Activated T-helper 2 cell treated with anti-CD3 and anti-CD28 coated beads, Interferon-gamma antibody, Interleukin-2, Interleukin-4, amounts not matched to agents 10 μg/mL and 5 μg/mL and 100 μg/mL, durations not matched to agents 14 hours and 24 hours and 36 hours (primary cell): ENCODE measurements at places on chromosomes 3 and 15.
A peak's percentile ranks its signal among the peaks of the same experiment; 100 is the strongest.

GRCh38 chr15:48556159-48556897 lies 89.2 kb downstream of the FBN1 start:
- no peak for DNase-seq

- DNase-seq = peak; percentile 64
Measured at GRCh38 chr3:96813134-96813819, 1.1 kb upstream of the EPHA6 start.

- no peak for DNase-seq
Measured at GRCh38 chr15:80536231-80536630, 132.0 kb downstream of the ARNT2 start.

GRCh38 chr3:112640930-112641801 lies at the start of gene CCDC80:
TSS of gene CCDC80 (minus strand) at chr3:112641143. CDS start at chr3:112639905, 1,238 bp downstream.
- no peak for DNase-seq

GRCh38 chr15:76999996-77000395 lies 5.1 kb downstream of the PSTPIP1 start:
- no peak for DNase-seq

- no peak for DNase-seq
Measured at GRCh38 chr15:59618406-59618805, 6.8 kb downstream of the GCNT3 start.

- no peak for DNase-seq
Measured at GRCh38 chr3:48528048-48528447, 24.1 kb upstream of the SHISA5 start.

DNA sequence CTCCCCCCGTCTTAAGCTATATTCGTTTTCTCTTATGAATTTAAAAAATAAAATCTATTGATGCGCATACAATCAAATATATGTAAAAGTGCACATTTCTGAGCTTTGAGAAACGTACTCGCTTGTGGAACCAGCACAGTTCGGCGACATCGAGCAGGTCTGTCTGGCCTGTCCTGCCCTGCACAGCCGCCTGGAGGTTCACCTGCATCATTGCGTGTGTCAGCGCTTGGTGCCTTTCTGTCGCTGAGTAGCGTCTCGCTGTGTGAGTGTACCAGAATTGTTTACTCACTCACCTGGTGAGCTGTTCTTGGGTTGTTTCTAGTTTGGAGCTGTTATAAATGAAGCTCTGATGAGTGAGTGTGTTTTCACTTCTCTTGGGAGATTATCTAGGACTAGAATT lies 104.0 kb downstream of the VGLL4 start:
- DNase-seq = no peak

GRCh38 chr3:165254812-165255211 lies 58.6 kb upstream of the SLITRK3 start:
- DNase-seq = no peak
